Activated CD4-positive, alpha-beta T cell treated with anti-CD3 and anti-CD28 coated beads for 48 hours (primary cell): ENCODE measurements at places on chromosomes 1 and 21.

DNA sequence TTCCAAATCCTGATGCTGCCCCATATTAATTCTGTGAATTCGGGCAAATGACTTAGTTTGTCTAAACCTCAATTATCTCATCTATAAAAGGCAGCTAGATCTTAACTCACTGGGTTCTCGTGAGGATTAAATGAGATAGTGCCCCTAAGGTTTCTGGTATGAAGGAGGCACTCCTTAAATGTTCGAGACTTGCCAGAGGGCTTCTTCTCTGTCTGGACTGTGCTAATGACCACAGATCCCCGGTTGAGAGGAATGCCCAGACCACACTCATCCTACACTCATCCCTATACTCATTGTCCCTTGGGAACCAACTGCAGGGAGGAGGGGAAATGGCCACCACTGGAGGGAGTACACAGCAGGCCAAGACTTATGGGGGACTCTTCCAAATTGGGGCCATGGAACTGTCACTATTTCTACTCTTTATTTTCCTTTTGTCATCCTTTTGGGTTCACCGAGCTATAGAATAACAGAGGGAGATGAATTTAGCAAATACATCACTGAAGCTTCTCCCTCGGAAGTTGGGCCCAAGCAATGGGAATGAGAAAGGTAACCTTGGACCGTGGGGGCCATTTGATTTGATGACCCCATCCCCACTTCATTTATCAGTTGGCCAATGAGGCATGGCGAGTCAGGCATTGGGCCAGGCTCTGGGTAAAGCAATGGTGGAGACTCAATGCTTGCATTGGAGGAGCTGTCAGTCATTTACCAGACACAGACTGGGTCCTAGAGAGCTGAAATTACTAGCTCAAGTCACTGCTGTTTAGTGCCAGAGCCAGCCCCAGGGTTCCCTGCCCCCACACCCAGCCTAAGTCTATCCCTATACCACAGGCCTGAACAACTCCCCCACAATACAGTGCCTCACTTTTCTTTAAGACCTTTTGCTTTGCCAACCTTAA is 5.1 kb downstream of the ATF3 start:
- no peak for DNase-seq

GRCh38 chr1:234987415-234988154 is 141.1 kb downstream of the TOMM20 start:
- peak; percentile 50 for DNase-seq

DNA sequence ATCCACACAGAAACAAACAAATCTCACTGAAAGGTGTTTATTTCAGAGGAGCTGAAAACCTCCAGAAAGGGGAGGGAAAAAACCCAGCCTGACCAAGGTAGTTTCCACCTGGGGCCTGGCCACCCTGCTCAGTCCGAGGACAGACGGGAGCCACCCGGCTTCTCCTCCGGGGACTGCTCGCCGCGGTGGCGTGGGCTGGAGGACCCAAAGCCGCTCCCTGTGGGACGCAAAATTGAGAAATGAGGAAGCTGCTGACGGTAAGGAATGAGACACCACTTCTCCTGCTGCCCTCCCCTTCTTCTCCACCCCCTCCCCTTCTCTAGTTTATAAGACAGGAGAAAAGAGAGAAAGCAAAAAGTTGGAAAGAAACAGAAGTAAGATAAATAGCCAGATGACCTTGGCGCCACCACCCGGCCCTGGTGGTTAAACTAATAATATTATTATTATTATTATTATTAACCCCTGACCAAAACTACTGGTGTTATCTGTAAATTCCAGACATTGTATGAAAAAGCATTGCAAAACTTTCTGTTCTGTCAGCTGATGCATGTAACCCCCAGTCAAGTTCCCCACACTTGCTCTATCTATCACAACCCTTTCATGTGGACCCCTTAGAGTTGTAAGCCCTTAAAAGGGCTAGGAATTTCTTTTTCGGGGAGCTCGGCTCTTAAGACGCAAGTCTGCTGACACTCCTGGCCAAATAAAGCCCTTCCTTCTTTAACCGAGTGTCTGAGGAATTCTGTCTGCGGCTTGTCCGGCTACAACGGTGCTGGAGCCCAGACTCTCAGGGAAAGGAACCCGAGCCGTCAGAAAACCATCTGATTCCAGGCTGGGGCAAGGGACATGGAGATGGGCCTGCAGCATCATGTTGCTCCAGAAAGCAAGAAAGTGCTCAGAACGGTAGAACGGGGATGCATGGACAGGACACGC is 12.5 kb downstream of the ITGB2 start:
- no peak for DNase-seq

DNA sequence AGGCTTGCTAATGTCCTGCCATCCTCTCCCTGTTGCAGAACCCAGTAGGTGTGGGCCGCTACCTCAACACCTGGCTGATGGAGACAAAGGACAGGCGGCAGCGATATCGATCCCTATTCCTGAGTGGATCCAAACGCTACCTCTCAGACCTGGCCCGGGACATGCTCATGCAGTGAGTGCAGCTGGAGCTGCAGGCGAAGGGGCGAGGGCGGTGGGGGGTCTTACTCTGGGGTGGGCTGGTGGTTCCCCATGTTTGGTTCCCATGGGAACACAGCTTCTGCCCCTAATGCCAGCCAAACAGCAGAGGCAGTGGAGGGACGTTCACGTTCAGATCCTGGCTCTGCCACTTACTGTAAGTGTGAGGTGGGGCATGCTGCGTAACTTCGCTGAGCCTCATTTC is 15.8 kb upstream of the TTC22 start:
- DNase-seq = no peak

DNA sequence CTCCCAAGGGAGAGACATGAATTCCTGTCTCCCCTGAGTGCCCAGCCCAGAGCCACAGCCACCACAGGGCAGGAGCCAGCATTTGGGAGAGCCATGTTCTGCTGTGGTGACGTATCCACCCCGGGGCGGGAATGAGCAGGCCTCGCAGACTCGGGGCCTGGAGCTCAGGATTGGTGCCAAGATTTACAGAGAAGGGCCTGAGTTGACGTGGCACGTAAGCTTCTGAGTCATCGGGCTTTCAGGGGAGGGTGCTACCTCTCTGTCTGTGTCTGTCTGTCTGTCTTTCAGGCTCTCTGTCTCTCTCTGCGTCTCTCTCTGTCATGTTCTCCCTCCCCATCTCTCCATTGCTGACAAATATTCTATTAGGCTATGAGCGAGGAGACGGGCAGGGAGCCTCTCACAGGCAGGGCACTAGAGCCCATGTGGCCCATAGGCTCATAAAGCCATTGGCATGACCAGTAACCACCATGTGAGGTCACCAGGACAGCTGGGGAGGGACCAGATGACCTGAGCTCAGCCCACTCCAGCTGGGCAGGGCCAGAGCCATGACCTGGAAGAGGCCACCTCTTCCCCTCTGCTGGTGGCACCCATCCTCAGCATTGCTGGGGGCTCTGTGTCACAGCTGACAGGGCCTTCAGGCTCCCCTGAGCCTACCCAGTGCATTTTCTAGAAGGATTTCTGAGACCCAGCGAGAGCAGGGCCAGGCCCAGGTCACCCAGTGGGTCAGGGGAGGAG is 300.0 kb upstream of the VAMP3 start:
- DNase-seq = peak; percentile 6

- peak; percentile 48 for DNase-seq
Measured at GRCh38 chr1:175887981-175888428, 144.6 kb upstream of the TNR start.

GRCh38 chr1:113452921-113453770 is 62.8 kb downstream of the MAGI3 start:
- peak; percentile 8 for DNase-seq

GRCh38 chr1:230976825-230977747 is 1.6 kb downstream of the TTC13 start:
- peak; percentile 13 for DNase-seq

DNA sequence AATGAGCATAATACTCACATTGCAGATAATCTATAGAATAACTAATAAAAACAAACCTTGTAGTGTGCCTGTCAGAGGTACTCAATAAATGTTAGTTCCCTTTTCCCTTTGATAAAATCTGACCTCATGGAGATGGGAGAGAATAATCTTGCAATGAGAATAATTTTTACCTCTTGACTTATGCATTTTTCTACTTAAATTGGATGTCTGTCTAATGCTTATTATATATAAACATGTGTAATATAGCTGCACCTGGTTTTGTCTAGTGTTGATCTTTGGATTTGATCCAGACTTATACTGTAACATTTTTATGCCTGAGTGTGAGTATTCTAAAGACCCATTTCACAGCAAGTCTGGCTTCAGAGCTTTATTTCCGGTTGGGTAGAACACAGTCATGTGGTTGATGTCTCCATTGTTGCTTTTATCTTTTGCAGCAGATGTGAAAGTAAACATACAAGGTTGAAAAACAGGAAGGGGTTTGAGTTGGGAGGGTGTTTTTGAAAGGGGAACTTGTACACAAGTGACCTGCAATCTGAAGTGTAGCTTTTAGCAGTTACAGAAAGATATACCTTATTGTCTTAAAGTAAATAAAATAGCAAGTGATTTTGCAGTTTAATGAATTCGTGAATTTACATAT is 12.4 kb downstream of the EPB41 start:
- DNase-seq = peak; percentile 17
